ENCODE measurements at places on chromosomes 7 and 10. TPM values are rescaled to one million over a fixed set of nuclear protein-coding genes. Genes with fewer than 3 reads are reported as not detected.

GRCh38 chr10:92688927-92689662 lies 660 bp upstream of the HHEX start:
- peak; percentile 31 for DNase-seq

DNA sequence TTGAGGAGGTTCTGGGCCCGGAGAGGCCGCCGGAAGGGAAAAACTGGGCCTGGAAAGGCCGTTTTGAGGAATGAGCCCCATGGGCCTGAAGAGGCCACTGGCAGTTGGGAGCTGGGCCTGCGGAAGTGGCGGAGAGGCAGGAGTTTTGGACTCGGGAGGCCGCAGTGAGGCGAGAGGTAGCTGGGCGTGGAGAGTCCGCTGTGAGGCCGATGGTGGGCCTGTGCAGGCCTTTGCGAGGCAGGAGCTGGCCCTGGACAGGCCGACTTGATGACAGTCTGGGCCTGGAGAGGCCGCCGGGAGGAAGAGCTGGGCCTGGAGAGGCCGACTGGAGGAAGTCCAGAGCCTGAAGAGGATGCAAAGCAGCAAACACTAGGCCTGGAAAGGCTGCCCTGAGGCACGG lies 259.0 kb upstream of the NUPR2 start:
- no peak for DNase-seq

GRCh38 chr7:66662646-66663264 lies 34.1 kb downstream of the KCTD7 start:
- no peak for DNase-seq

GRCh38 chr10:31974434-31975124 lies 45.9 kb upstream of the ARHGAP12 start:
- DNase-seq: no peak

The IL15RA gene
- total RNA-seq: 11.5 TPM

The ZYX gene
- total RNA-seq: 54.9 TPM

Measured in colonic mucosa (tissue), 4 donors.